RPMI7951 (cell line): ENCODE measurements at places on chromosomes 1 and 21. TPM values are rescaled to one million over a fixed set of nuclear protein-coding genes. Genes with fewer than 3 reads are reported as not detected.

DNA sequence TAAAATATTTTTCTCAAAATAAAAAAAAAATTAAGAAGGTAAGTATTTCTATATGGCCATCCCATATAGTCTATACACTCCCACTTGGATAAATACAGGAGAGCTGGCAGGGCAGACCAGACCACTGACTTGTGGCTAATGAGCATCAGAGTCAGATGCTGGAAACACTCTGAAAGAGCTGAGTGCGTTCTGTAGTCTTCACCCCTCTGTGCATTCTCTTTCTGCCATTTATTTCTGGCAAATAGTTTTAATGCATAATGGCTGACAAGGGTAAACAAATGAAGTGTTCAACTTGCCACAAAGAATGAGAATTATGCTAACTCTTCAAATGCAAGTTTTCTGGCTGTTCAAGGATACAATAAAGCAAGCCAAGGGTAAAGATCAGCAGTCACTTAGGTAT, 191.7 kb downstream of the TTLL7 start:
- no peak for DNase-seq

GRCh38 chr1:12634696-12635202, 9.1 kb upstream of the AADACL4 start:
- no peak for DNase-seq

GRCh38 chr21:34813266-34813894, 144.6 kb downstream of the CLIC6 start:
- peak; percentile 78 for DNase-seq

GRCh38 chr1:169094897-169095569, 11.5 kb upstream of the ATP1B1 start:
- DNase-seq, result no peak

DNA sequence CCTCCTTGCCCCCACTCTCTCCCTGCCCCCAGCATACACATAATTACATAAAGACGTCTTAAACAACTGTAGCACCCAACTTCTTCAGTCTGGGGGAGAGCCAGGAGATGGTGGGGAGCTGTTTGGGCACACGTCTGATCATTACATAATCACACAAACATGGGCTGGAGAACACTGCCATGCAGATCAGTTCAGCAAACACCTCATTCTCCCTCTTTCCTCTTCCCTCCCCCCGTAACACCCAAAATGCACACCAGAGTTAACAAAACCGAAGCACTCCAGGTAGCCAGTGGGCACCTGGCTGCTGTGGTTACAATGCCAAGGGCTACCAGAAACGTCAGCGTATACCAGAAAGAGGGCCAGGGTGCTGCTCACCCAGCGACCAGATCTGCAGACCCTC, 1.6 kb downstream of the HIVEP3 start:
- DNase-seq, result no peak

- peak; percentile 89 for DNase-seq
Observed at GRCh38 chr21:39136711-39137110, 46.5 kb downstream of the PSMG1 start.

DNA sequence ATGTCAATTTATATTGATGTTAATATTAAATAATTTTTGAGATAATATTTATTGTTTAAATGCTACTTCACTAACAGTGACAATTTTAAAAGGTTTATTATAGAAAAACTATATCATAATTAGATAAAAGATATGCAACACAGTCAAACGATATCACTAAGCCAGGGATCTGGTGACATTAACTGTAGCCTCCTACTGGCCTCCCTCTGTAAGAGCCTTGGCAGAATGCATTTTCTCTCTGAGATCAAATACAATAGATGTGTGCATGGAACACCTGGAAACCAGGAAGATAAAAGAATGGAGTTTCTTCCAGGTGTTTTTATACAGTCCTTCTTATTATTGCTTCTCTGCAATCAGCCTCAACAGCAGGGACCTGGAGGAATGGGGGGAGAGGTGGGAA, 1762.1 kb downstream of the BRINP3 start:
- no peak for DNase-seq

DNA sequence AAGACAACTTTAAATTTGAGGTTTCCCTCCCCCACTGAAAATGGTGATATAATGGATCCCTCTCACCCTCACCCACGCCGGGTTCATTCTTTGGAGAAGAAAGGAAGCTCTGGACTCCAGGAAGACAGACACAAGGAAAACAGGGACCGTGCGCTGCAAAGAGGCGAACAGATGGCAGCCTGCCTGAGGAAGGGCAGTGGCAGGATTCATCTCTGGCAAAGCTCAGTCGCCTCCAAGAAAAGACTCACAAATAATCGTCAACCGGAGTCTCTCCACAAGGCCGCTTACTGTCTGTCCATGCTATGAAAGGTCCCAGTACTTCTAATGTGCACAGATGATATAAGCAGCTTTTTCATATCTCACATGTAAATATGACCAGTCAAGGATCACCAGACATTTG, 110.3 kb downstream of the TIAM1 start:
- DNase-seq, result no peak

GRCh38 chr21:32908534-32908933, 117.2 kb upstream of the OLIG2 start:
- no peak for DNase-seq

DNA sequence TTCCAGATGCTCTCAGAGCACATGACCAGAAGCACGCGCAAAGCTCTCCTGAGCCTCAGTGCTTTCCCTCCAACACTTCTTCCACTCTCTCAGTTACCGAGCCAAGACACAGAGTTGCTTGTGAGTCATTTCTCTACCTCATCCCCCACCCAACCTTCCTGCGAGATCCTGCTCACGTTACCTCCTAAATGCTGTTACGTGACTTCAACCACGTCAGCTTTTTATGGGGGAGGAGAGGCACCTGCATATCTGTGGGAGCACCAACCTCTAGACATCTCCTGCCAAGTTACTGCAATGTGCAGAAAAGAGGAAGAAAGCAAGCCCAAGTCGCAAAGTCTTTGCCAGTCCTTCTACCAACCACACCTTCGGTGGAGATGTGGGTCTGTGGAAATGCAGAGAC, 27.2 kb upstream of the ERG start:
- DNase-seq, result no peak

DNA sequence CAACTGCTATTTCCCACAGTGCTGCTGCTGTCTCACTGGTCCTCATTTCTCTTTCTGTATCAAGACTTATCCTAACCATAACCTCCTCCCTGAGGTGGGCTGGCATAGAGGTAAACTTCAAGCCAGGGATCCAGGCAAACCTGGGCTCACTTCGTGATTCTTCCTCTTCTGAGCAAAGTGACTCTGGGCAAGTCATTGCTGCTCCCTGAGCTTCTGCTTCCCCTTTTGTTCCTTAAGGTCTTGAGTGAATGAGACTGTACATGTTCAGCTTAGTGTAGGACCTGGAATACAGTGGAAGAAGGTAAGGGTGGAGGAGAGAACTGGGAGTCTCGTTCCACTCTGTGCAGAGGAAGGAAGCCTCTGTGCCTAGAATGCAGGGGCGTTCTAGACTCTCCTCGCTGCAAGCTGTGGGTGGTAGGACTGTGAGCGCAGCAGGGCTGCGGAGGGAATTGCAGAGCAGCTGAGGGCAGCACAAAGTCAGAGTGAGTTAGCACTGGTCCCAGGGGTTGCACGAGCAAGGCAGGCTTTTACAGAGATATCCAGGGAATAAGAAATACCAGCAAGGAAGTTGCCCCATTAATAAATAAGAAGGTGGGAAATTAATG, 11.4 kb upstream of the ERI3 start:
- DNase-seq, result no peak

GRCh38 chr1:211328866-211329475, 2.3 kb downstream of the TRAF5 start:
- DNase-seq, result no peak

- DNase-seq, result no peak
Observed at GRCh38 chr1:211356723-211357407, 30.2 kb downstream of the TRAF5 start.

- no peak for DNase-seq
Observed at GRCh38 chr21:39325458-39325857, 12.0 kb upstream of the BRWD1 start.

DNA sequence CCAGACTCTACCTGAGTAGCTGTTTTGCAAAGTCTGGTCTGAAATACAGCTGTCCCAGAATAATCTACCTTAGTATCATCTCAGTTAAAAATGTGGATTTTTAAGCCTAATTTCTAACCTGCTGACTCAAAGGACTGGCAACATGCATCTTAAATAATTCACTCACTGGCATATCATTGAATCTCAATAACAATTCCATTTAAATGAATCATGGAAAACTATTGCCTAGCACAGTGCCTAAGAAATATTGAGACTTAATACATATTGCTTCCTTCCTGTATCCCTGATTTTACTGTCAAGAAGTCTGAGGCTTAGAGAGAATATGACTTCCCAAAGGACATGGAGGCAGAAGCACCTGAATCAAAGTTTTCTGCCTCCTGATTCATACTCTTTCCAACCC, 3.1 kb downstream of the CCDC190 start:
- peak; percentile 33 for DNase-seq

- no peak for DNase-seq
Observed at GRCh38 chr1:199937661-199938060, 89.8 kb upstream of the NR5A2 start.

DNA sequence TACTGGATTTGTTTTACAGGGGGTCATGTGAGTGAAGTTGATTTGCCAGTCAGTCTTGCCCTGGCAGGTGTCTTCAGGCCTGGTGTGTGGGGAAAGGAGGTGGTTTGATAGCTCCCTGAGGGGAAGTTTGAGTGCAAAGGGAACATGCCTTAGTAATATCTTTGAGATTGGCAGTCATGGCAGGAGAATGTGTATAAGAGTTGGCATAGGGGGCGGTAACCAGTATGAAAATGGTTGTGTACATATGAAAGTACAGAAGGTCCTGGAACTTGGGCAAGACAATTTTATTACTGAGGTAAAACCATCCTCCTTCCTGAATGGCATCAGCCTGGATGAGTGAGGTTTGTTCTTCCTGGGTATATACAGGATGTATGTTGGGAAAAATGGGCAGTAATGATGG, 37.6 kb upstream of the PLA2G5 start:
- DNase-seq, result no peak

GRCh38 chr1:12386130-12386529, 156.3 kb downstream of the VPS13D start:
- DNase-seq, result no peak

DNA sequence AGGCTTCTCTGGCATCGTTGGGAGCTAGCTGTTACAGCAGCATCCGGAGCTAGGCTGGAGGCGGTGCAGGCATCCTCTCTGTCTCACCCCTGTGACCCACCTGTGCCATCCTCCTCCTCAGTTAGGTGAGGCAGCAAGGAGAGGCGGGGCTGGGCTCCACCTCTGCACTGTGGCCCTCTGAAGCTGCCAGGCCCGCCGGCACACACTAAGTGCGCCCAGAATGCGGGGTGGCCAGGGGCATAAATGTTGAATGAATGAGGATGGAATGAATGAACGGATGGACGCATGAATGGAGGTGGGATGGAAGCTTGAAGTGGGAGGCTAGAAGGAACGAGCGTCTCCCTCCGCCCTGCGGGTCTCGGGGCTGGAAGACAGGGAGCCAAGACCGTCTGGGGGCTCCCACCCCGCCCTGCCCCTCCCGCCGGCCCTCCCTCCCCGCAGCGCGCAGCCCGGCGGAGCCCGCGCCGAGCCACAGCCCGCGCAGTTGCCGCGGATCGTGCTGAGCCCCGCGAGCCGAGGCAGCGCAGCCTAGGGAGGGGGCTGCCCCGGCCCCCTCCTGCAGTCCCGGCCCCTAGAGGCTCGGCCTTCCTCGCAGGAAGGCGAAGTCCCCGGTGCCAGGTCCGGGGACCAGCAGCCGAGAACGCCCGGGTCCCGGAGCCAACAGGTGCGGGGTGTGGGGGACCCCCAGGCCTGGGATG, at the start of gene HCRTR1:
Gene HCRTR1, plus strand, starts transcription at position 472 of the 698 bp plus-strand sequence. CDS start 1,504 bp downstream, outside the sequence.
- DNase-seq, result no peak

DNA sequence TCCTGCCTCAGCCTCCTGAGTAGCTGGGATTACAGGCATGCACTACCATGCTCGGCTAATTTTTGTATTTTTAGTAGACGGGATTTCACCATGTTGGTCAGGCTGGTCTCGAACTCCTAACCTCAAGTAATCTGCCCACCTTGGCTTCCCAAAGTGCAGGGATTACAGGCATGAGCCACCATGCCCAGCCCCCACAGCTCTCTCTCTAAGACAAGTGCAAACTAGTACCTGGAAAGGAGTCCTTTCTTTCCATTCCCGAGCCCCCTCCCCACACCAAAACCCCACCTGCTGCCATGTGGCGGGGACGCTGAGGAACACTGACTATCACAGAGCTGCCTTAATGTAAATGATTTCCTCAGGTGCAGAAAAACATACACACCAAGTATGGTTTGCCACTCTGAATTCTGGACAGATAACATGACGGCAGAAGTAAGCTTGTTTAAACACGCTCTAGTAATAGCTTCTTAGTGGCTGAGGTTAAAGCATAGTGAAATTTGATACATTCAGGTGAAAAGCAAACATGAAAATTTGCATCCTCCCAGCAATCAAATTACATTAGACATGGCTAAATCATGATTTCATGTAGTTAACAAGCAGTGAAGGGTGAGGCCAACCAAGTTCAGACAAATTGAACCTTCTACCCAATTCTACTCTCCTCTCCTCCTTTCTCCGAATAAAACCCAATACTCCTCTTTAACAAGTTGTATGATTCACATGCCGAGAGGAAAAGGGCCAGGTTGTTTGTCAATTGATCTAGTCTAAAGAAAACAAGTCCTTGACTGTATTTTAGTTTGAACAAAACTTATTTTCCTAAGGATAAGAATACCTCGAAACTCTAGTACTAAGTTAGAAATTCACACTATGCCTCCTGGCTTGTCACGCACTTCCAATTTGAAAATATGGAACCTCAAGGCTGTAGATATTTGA, 19.8 kb downstream of the ERRFI1 start:
- DNase-seq, result no peak

DNA sequence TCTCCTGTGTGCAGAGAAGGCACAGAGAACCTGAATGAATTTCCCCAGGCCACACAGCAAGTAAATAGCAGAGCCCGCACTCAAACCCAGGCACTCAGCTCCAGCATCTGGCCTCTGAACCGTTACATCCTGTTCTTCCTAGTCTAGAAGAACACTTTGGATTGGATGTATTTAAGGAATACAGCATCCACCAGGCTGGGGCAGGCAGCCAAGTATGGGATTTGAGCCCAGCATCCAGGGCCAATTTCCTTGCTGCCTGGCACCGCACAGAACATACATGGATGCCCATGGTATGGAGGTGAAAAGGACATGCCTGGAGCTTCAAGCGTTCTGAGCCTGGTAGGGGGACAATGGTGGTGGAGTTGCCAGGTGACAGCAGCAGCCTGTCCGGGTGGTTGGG, 9.7 kb downstream of the AJAP1 start:
- DNase-seq, result no peak

DNA sequence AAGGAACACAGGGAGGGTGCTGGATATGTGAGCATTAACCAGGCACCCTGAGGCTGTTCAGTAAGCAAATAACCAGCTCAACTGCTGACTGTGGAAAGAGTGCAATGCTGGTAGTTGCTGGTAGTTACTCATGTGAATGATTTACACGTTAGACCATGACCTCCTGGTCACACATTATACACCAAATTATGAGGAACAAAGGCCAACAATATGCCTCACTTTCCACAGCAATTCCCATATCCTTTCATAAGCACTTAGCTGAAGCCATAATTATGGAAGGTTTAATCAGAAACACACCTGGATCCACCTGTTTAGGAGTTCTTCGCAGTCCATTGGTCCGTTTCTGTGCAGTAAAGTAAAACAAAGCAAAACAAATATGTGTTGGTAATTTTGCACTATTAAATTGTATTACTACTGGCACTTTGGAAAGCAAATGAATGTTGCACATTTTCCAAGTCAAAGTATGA, 281.8 kb downstream of the VAV3 start:
- peak; percentile 3 for DNase-seq

GRCh38 chr21:43585924-43586413, 73.3 kb downstream of the HSF2BP start:
- peak; percentile 98 for DNase-seq

- no peak for DNase-seq
Observed at GRCh38 chr1:59543211-59543668, 246.3 kb downstream of the FGGY start.

KIF26B gene
- 2.3 and 2.9 TPM in 2 replicates for total RNA-seq

KCNE2 gene
- not detected in 2 replicates for total RNA-seq

TNFAIP8L2 gene
- total RNA-seq, result not detected in 2 replicates

MX2 gene
- 105 and 115 TPM in 2 replicates for total RNA-seq
